CD4-positive, alpha-beta T cell treated with Interleukin-4 for 1 hour (primary cell): ENCODE measurements at places on chromosomes 2 and 18.
A peak's percentile ranks its signal among the peaks of the same experiment; 100 is the strongest.

DNA sequence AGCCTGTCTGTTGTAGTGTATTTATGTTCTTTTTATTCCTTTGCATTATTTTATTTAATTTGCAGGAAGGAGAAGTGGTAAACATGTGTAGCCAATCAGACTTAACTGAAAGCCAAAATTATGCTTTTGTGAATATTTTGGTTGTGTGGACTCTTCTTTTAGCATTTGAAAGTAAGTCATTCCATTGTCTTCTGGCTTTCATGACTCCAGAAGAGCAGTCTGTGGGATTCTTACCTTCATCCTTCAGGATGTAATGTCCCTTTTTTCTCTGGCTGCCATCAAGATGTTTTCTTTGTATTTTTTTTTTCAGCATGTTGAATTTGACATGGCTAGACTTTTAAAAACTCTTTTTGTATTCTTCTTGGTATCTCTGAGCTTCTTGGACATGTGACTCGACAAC is 895.2 kb upstream of the ZEB2 start:
- no peak for DNase-seq

- DNase-seq, result no peak
Measured at GRCh38 chr2:218993345-218994315, at the start of gene CRYBA2. CRYBA2 (minus strand) TSS chr2:218993422; CDS start chr2:218993176, 246 bp downstream.

DNA sequence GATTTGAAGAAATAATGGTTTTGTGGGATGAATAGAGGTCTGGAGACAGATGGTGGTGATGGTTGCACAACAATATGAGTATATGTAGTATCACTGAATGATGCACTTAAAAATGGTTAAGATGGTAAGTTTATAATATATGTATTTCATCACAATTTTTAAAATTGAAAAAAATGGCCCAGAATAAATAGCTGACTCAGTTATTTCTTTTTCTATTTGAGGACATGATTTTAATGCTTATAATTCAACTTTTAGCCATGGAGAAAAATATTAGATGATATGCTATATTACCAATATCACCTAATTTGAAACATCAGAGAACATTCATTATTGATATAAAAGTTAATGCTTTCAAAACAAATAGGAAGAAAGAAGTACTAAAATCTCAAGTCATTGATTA is 339.8 kb upstream of the LINC00305 start:
- no peak for DNase-seq

DNA sequence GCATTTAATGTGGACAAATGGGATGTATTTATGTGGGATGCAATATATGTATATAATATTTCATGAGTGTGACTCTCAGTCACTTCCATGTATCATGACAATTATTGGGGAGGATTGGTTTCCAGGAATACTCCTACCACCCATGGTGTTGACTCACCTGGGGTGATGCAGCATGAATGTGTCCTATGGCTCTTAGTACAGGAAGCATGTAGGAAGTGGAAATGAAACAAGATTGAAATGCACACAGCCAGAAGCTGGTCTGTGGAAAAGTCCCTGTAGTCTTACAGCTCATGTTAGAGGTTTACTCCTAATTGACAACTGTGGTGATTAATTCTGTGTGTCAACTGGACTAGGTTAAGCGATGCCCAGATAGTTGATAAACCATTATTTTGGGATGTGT is 89.3 kb upstream of the HAAO start:
- DNase-seq, result no peak

DNA sequence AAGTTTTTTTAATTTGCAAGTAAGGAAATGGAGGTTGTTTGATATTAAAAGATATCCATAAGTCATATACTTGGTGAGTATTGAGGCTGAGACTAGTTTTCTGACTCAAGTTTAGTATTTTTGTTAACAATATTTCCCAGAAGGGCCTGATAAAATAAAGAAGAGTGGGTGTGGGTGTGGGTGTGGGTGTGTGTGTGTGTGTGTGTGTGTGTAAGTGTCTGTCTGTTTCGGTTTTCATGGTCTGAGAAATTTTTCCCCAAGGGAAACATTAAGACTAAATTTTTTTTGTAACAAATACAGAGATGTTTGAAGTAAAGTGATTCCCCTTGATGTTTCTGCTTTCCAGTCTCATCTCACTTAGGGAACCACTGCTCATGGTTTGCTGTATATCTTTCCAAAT is 36.5 kb downstream of the PPM1B start:
- DNase-seq, result no peak

- peak; percentile 40 for DNase-seq
Measured at GRCh38 chr2:161090411-161090810, 69.8 kb upstream of the TANK start.

DNA sequence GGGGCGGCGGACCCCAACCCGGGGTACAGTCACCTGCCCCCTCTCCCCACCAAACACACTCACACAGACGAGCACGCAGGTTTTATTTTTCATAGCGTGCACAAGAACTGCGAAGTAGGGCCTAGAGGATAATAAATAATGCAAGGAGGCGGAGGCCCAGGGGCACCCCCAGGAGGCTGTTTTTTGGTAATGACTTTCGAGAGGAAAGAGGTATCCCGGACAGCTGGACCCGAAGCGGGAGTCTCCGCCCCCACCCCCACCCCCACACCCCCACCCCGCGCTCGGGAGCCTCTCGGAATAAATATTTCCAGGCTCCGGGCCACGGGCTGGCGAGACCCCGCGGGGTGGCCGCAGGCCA is 3.4 kb downstream of the CYP26B1 start:
- no peak for DNase-seq

GRCh38 chr2:187748958-187749357 is 194.7 kb upstream of the TFPI start:
- no peak for DNase-seq

GRCh38 chr2:174664084-174664759 is 66.6 kb upstream of the WIPF1 start:
- DNase-seq, result no peak

DNA sequence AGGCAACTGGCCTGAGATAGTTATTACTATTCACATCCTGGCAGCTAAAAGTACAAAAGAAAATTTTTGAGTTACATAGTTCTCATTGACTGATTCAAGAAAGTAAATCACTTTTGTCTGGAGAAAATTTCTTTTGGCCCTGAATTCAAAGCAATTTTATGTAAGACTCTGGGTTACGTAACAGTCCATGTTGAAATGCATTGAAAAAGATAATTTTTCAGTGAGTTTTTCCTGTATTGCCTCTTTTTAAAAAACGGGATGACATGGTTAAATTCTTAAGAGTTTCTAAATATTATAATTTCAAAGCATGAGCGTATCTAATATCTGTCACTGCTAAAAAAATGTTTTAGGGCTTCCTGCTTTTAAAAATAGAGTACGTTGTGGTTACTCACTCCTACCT is 72.7 kb downstream of the ANKRD12 start:
- DNase-seq, result no peak

- no peak for DNase-seq
Measured at GRCh38 chr2:24365826-24366225, 5.5 kb upstream of the ITSN2 start.

DNA sequence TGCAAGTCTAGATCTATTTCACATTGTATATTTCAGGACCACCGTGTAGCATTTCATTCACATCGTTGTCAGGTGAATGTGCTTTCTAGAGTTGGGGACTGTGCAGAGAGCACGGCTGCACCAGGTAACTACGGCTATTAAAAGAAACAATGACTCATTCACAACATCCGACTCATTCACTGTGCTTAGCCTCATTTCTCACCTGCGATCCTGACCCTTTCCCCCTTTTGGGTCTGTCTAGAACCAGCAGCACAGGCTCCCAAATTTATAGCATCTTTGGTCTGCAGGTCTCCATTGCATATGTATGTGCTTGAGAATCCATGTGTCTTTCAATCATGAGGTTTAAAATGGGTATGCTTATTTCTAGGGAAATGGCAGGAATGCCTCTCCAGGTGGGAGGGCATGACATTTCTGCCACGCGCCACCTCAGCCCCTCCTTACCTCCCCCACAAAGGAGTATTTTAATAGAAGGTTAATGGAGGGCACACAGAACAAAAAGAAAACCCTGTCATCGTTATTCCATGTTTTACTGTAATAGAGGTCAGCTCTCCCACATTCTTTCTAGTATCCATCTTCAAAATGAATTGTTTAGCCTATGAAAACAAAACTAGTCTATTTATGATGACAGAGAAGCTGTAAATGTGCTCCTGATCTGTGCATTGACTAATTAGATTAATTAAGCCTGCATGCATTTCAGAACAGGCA is 246.7 kb upstream of the EPHA4 start:
- DNase-seq, result no peak
